ENCODE measurements at places on chromosomes 5 and 9.

GRCh38 chr5:57420801-57421200 lies 61.8 kb downstream of the ACTBL2 start:
- no peak for DNase-seq

GRCh38 chr5:159912033-159912800 lies 4.1 kb upstream of the ADRA1B start:
- no peak for DNase-seq

DNA sequence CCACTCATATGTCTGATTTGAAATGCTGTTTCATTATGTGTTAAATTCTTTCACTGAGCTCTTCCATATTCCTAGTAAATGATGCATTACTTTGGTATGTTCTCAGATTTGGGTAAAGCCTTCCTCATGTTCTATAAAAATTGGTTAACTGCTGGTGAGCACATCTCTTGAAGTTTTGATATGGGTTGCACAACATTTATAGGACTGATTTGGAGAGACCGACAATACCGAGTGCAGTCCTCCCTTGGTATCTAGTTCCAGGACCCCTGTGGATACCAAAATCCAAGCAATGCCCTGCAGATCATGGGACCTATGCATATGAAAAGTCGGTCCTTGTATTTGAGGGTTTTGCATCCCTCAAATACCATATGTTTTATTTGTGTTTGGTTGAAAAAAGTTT lies 37.8 kb downstream of the WDR36 start:
- no peak for DNase-seq

GRCh38 chr5:129904667-129905472 lies 605 bp downstream of the CHSY3 start:
- no peak for DNase-seq

GRCh38 chr9:127650518-127650917 lies 38.4 kb downstream of the STXBP1 start:
- no peak for DNase-seq

- DNase-seq, result no peak
These were observed 189.8 kb downstream of the PCSK1 start for GRCh38 chr5:96243203-96243602.

DNA sequence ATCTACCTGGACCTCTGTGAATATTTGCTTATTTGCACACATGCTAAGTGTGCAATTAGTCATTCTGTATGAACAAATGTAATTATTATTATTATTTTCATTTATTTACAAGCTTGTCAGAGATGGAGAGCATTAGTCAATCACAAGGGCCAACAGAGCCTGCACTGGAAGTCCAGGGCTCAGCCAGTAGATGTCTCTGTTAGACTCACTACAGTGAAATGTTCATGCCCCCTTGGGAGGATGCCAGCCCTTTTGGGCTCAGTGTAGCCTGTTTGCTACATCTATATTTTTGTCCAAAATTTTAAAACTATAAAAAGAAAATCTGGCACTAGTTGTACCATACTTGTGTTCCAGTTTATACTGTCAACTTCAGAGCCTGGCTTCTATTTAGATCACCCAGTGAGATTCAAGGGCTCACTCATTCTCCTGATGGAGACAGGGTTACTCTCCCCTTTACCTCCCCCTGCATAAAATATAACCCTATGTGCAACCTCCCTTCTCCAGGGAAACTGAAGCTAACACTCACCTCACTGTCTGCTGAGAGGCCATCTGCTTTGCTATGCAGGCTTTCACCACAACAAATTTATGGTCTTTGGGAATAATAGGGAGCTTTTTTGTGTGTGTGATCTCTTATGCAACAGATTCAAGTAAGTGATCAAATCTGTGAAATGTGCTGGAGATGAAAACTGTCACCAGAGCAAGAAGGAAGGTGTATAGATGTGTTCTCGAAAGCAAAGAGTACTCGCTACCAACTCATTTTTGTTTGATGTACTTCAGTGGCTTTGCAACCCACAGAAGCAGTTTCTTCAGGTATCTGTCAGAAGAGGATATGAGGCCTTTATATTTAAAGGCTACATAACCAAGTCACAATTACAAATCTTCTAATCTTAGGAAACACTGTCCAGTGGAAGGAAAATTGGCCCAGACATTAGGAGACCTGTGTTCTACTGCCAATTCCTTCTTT lies 99.9 kb upstream of the TLE4 start:
- no peak for DNase-seq

GRCh38 chr9:98568234-98568908 lies 140.4 kb downstream of the GABBR2 start:
- DNase-seq, result no peak

DNA sequence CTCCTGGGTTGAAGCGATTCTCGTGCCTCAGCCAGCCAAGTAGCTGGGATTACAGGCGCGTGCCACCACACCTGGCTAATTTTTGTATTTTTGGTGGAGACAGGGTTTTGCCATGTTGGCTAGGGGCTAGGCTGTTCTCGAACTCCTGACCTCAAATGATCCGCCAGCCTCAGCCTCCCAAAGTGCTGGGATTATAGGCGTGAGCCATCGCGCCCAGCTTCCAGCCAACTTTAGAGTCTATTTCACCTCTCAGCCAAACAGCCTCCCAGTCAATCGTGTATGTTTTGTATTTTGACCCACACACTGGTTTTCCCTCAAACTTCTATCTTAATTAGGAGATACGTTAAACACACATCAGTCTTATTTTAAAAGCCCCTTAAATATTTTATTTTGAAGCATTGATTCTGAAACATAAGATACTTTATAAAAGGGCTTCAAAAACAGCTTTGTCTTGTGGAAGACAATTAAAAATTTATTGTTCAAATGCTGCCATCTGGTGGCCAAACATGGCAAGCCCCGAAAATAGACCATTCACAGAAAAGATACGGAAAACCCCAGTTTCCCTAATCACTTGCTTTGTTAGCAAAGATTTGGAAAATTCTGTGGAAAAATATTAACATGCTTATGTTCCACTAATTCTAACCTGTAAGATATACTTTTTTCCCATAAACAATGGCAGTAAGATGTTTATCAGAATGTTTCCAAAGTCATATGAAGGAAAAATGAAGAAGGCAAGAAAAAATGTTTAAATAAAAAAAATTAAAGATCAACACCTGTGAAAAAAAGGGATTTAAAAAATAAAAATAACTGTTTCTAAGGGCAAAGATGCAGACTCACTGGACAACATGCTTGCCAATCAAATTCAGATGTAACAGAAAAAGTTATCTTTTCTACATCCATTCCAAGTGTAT lies 33.1 kb downstream of the APTX start:
- no peak for DNase-seq

DNA sequence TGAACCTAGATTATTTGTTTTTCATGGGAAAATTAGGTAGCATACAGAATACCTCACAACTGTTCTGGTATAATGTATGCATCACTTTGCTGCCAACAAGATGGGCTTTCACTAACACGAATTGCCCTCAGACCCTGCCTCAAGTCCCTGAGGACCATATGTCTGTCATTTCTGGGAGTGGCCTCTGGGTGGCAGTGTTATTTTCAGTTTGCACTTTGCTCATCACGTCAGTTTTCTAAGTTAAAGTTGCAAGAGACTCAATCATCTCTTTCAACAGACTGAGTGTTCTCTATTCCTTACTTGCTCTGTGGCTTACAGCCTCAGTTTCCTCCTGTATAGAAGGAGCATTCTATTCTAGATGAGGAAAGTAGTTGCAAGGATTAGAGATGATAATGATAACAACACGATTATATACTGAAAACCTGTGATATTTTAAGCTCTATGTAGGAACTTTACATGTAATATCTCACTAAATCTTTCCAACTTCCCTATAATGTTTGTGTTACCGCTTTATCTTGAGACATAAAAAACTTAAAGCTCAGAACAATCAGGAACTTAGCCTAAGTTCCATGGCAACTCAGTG lies 55.7 kb downstream of the TSSK1B start:
- DNase-seq, result no peak

DNA sequence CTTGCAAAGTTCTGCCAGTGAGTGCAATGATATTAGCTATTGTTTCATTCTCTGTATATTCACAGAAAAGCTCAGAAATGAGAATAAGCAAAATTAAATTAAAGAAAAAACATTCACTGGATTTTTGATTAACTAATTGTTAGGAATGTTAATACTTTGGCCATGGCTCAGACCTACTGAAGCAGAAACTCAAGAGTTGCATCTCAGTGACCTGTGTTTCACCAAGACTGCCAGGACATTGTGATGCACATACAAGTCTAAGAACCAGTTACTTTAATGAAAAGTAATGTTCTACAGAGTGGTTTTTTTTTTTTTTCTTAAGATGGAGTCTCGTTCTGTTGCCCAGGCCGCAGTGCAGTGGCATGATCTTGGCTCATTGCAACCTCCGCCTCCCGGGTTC lies 464.9 kb upstream of the NMUR2 start:
- DNase-seq, result no peak

DNA sequence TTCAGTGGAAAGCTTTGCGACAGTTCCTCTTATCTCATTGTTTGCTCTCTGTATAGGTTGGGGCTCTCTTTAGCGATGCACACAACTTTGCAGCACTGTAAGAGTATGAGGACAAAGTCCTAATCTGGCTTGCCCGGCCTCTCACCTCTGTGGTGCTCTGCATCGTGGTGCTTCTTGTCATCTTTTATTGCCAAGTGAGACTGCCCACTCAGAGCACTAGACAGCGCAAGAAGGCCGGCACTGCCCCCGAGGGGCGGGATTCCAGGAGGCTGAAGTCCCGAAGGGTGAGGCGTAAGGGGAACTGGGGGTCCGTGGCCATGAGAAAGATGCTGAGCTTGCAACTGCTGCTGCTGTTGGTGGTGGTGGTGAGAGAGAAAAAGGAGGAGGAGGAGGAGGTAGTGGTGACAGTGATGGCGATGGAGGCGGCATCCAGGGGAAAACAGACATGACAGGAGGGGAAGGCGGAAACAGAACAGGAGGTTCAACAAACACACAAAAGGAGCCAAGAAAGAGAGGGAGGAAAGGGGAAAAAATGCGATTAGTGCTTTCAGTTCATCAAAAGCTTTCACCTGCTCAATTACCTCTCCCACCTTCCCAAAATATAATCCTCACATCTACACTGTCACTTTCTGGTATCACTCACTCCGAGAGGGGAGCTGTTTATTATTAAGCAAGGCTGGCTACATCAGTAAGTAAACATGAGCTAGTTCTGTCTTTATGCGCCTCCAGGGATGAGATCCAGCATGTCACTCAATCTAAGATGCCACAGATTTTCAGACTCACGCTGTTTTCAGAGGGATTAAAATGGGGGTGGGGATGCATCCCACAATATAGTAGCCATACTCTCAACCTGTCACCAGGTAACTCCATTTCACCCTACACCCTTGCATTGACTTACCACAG lies 55.1 kb downstream of the TLE1 start:
- DNase-seq, result no peak

- no peak for DNase-seq
These were observed 581.7 kb upstream of the RIOK2 start for GRCh38 chr5:97764700-97765099.

GRCh38 chr5:171838066-171838465 lies 52.4 kb downstream of the SMIM23 start:
- DNase-seq, result no peak

DNA sequence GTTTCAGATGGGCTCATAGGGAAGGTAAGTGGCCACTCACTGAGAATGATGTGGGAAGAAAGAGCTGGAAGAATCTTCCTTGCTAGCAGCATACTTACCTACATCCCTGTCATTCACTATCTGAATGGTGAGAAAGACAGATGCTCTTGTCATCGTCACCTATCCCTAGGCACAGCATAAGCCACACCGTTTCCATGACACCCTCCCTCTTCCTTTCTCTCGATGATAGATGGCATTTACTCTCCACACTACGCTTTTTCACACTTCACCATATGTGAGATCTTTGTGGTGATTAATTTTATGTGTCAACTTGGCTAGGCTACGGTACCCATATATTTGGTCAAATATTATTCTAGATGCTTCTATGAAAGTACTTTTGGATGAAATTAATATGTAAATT lies 44.4 kb upstream of the FER start:
- DNase-seq, result no peak

- DNase-seq, result no peak
These were observed 26.7 kb downstream of the POLR1E start for GRCh38 chr9:37512437-37512836.

All from NCI-H2107 (cell line).